ENCODE measurements at places on chromosomes 12 and 14. TPM values are rescaled to one million over a fixed set of nuclear protein-coding genes. Genes with fewer than 3 reads are reported as not detected.
A peak's percentile ranks its signal among the peaks of the same experiment; 100 is the strongest.

- peaks cover 6% of the 10 kb centered on the region for H3K36me3 ChIP-seq
- H3K27ac ChIP-seq: no peak overlapping the region
- H3K4me1 ChIP-seq: no peaks in the 10 kb centered on the region
- no peak for DNase-seq
- H3K27me3 ChIP-seq: no peaks in the 10 kb centered on the region
- no peak overlapping the region for H3K4me3 ChIP-seq
Measured at GRCh38 chr12:92695577-92695976, 7.2 kb upstream of the PLEKHG7 start.

Gene CHGA
- total RNA-seq: not detected

Gene HVCN1
- total RNA-seq: 49.1 TPM

- no peaks in the 10 kb centered on the region for H3K4me1 ChIP-seq
- H3K36me3 ChIP-seq: no peaks in the 10 kb centered on the region
- no peak overlapping the region for H3K4me3 ChIP-seq
- no peak overlapping the region for H3K27ac ChIP-seq
- no peak for DNase-seq
Measured at GRCh38 chr14:48553443-48553842, 878.0 kb upstream of the MDGA2 start.

GRCh38 chr14:65016471-65016870 lies 29.8 kb downstream of the FNTB start:
- no peaks in the 10 kb centered on the region for H3K4me1 ChIP-seq
- no peaks in the 10 kb centered on the region for H3K27me3 ChIP-seq
- no peak for DNase-seq
- peaks cover 10% of the 10 kb centered on the region for H3K36me3 ChIP-seq
- H3K4me3 ChIP-seq: no peak overlapping the region

Gene KRT75
- not detected for total RNA-seq

Gene NKX2-1
- not detected for total RNA-seq

Gene LYZ
- not detected for total RNA-seq

DNA sequence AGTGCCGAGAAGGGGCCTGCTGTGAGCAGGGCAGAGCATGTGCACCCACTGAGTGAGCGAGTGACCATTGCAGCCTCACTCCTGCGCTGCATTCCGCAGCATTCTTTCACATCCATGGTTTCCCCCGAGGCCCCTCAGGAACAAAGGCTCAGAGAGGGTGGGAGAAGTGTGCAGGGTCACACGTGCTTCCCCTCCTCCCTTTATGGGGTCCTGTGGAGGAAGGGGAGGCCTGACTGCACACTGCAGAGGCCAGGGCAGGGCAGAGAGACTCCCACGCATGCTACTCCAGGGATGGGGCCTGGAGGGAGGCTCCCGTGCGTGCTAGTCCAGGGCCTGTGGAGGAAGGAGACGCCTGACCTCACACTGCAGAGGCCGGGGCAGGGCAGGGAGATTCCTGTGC lies 63.2 kb downstream of the DIO3 start:
- no peaks in the 10 kb centered on the region for H3K36me3 ChIP-seq
- H3K4me3 ChIP-seq: no peak overlapping the region
- no peak for DNase-seq
- H3K4me1 ChIP-seq: peaks cover 3% of the 10 kb centered on the region
- H3K27ac ChIP-seq: no peak overlapping the region

GRCh38 chr14:104794993-104795780 lies at the start of gene AKT1:
Gene AKT1, minus strand, starts transcription at chr14:104795748. Its CDS starts 3,105 bp downstream, at chr14:104792643.
- peaks cover 10% of the 10 kb centered on the region for H3K27me3 ChIP-seq
- peak within 1 kb of the TSS; percentile 65 for H3K27ac ChIP-seq
- peaks cover 30% of the 10 kb centered on the region for H3K4me1 ChIP-seq
- peak within 1 kb of the TSS; percentile 90 for H3K4me3 ChIP-seq

Gene KRT71
- not detected for total RNA-seq
